RPMI7951 (cell line): ENCODE measurements at places on chromosomes 12 and 14. TPM values are rescaled to one million over a fixed set of nuclear protein-coding genes. Genes with fewer than 3 reads are reported as not detected.

Gene RD3L
- not detected in 2 replicates for total RNA-seq

Gene PPP4R4
- 0.36 and 0.39 TPM in 2 replicates for total RNA-seq

Gene GMPR2
- 51.2 and 52.9 TPM in 2 replicates for total RNA-seq

Gene LRRC10
- total RNA-seq, result not detected in 2 replicates

Gene CD163
- total RNA-seq, result not detected in 2 replicates

Gene NRXN3
- total RNA-seq, result 0.24 and 0.29 TPM in 2 replicates

Gene ZDHHC22
- not detected in 2 replicates for total RNA-seq

Gene OVCH1
- not detected in 2 replicates for total RNA-seq

Gene KRT78
- total RNA-seq, result 0.20 and 0.36 TPM in 2 replicates

Gene PELI2
- total RNA-seq, result 0.59 and 0.84 TPM in 2 replicates

Gene ITGB7
- 0.96 and 1.1 TPM in 2 replicates for total RNA-seq

Gene FAIM2
- 0.98 and 1.2 TPM in 2 replicates for total RNA-seq

Gene ZFHX2
- total RNA-seq, result not detected in 2 replicates

Gene GPR84
- 0.12 TPM in 1 of 2 replicates, not detected in the other for total RNA-seq

Gene SLCO1B3
- total RNA-seq, result not detected in 2 replicates

- no peak for DNase-seq
Observed at GRCh38 chr14:27712364-27712763, 1054.2 kb upstream of the FOXG1 start.

DNA sequence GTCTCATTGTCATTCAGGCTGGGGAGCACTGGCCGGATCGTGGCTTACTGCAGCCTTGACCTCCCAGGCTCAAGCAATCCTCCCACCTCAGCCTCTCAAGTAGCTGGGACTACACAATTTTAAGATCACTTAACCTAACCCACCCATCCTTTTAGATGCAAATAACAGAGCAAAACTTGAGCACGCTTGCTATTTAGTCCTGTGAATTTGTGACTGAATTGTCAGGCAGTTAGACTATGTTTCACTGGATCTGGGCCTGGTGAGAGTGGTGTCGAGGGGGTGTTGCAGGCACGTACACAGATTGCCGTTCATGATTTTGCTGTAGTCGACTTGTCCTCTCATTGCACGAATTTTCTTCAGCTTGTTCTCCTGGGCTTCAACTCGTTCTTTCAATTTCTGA, 38.2 kb downstream of the ZFYVE21 start:
- DNase-seq, result no peak

DNA sequence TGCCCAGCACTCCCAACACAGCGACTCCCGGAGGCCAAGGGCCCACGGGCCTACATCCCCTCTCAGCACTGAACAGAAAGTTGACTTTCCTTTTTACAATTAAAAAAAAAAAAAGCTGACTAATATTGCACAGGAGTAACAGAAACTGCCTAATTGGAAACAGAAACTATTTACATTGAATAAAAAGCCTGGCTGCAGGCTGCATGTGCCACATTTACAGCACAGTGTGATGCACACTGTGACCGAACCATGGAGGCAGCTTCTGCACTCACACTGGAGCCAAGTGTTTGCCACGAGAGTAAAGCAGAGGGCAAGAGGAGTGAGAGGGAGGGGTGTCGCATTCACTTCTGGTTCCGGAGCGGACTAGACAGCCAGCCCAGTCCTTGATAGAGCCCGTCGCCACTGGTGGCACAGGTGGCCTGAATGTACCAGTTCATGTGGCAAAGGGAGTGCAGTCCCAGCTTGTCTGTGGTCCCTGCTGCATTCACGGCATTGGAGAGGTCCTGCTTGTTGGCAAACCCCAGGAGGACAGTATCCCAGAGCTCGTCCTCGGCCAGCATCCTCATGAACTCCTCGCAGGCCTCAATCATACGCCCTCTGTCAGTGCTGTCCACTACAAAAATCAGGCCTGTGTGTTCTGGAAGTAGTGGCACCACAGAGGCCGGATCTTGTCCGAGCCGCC, 59.2 kb downstream of the SPPL3 start:
- no peak for DNase-seq

- DNase-seq, result no peak
Observed at GRCh38 chr12:88945051-88945732, 364.9 kb upstream of the KITLG start.

DNA sequence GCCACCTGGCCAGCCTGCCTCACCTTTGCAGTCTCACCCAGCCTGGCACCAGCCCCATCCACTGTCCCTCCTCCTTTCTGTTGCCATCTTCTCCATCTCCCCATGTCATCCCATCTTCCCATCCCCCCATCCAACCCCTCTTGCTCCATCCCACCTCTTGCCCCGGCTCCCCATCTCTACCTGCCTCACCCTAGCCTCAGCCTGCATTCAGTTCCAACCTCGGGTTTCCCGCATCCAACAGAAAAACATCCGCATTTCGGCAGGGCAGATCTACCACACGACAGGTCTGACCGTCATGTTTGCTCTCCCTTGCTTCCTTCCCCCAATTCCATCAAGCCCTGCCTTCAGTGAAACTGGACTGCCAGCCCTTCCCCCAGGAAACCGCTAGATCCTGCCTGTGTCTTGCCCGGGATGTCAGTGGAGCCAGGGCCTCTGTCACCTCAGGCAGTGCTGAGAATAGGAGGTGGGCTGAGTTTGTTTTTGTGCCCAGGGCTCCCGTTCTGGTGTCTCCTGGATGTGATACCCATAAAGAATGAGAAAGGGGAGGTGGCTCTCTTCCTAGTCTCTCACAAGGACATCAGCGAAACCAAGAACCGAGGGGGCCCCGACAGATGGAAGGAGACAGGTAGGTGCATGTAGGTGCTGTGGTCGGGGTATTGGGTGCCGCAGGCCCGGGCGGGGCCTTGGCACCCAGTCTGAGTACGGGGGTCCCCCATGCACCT, 2.5 kb downstream of the KCNH3 start:
- DNase-seq, result no peak

GRCh38 chr12:127284870-127285431, 982.0 kb upstream of the TMEM132C start:
- DNase-seq, result peak; percentile 74

DNA sequence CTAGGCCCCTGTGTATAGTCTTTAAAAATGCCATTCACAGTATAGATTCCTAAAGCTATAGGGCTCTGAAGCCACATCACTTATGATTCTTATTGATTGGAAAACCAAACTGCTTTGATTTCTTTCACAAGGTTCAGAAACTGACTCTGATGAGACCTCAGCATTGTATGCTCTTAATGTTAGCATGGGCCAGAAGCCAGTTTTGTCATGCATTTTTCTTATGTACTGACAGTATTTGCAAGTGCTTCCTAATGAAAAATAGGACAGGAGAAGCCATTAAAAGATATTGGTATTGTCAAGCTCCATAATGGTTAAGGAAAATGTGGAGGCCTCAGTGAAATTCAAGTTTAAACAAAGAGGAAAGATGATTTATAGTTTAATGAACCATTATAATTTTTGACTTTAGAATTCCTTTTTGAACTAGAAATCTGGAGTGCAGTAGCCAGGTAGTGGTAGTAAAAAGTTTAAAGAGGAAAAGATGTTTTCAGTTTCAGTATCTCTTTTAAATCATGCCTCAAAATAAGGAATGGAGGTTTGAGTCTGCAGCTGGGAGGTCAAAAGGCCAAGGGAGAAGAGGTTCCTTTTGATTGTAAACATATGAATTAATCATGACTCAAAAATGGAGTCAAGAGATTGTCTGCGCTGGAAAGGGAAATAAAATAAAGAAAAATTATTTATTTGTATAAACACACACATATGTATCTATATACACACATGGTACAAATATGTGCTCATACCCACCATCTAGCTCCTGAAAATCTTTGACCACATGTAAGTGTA, 388.1 kb upstream of the PRICKLE1 start:
- peak; percentile 38 for DNase-seq

DNA sequence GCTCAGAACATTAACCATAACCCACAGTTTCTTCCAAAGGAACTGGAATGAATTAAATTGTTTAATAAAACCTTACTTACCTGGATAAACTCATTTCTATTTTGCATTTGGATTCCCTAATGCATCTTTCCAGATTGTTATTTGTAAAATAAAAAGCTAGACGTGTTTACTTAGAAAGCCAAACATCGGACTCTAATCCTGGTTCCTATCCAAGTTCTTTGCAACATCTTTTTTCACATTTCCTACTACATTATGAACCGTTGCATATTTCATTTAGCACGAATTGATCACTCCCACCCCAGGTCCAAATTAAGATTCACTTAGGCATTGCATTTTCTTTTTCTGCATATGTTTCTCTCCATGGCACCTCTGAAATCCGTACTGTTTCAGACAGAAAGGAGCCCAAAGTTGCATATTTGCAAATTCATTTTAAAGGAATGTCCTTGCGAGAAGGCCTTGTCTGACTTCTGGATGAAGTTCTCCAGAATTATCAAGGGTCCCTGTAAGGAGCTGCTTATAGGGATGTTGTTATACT, 164.4 kb upstream of the GSC start:
- no peak for DNase-seq

DNA sequence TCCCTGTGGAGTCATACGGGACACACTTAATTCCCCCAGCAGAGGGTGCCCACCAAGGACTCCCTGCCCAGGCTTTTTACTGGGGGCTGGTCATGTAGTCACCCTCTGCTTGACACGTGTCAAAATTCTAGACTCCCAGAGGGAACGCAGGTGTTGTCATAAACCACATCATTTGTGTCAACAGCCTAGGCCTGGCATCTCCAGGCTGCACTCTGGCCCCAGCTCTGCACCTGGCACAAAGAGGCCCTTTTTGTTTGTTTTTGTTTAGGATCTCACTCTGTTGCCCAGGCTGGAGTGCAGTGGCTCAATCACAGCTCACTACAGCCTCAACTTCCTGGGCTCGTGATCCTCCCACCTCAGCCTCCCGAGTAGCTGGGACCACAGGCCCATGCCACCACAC, 21.1 kb downstream of the BRI3BP start:
- no peak for DNase-seq

GRCh38 chr12:69028941-69029729, 96.2 kb upstream of the CPM start:
- DNase-seq, result no peak

GRCh38 chr14:75521415-75522199, 662 bp upstream of the BATF start:
- no peak for DNase-seq

DNA sequence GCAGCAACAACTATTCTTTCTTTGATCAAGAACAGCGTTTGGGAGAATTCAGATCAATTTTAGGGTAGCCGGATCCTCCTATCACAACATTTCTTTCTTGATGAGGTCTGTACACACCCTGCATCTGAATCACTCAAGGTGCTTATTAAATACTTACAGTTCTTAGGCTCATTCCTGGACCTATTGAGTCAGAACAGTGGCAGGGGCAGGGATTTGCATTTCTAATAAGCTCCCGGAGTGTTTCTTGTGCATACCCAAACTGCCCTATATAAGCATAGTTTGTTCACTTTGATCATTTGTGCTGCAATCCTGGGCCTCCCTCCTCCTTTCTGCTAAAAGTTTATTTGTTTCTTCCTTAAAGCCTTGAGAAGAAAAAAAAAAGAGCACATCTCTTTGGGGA, 80.5 kb upstream of the RPH3A start:
- no peak for DNase-seq

GRCh38 chr14:94961386-94962165, 191.7 kb upstream of the GSC start:
- DNase-seq, result no peak

GRCh38 chr12:80498059-80498728, 54.2 kb downstream of the PTPRQ start:
- no peak for DNase-seq

DNA sequence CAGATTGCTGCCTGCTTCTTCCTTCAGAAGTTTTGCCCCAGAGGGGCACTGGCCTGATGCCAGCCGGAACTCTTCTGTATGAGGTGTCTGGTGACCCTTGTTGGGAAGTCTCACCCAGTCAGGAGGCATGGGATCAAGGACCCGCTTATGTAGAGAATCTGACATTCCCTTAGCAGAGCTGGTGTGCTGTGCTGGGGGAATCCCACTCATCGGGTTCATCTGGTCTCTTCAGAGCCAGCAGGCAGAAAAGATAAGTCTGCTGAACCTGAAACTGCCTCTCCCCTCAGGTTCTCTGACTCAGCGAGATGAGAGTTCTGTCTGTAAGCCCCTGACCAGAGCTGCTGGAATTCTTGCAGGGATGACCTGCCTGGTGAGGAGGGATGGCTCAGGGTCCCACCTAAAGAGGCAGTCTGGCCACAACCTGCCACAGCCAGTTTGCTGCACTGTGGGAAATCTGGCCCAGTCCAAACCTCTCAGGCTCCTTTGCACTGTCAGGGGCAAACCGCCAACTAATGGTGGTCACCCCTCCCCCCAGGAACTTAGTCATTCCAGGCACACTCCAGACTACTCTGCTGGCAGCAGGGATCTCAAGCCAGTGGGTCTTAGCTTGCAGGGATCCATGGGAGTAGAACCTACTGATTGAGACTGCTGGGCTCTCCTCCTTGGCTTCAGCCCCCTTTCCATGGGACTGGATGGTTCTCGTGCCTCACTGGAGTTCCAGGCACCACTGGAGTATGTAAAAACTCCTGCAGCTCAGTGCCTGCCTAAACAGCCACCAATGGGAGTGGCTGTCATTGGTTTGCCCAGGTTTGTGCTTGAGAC, 4.1 kb downstream of the CLEC2D start:
- DNase-seq, result peak; percentile 91

DNA sequence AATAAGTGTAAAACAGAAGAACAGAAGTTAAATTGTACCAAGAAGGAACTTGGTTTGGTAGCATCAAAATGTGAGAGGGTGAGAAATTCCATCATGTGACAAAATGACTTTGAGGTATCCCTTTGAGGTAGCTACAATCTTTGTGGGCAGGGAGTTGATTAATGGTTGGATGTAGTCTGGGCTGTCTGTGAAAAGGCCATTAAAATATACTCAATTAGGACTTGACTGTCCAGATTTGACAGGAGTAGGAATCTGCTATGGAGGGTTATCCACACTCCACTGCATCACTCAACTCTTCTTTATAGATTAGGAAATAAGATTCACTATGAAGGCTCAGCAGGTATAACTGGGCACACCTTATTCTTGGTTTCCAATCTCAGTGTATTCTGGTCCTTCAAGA, 7.4 kb upstream of the YBX3 start:
- DNase-seq, result no peak

GRCh38 chr12:117485984-117486839, 124.8 kb upstream of the NOS1 start:
- DNase-seq, result no peak

DNA sequence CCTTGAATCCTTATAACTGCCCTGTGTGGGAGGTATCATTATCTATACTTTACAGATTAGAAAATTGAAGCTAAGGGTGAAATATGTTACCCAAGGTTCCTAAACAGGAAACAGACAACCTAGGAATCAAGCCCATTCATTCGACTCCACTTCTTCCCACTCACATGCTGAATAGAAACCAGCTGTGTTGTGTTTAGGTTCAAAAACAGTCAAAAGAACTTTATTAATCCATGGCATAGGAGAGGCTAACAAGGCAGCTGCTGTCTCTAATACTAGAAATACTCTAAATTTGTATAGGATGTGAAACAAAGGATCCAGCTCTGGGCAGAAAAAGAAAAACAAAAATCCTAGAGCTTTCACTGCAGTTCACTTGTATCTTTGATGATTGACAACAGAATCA, 9.9 kb downstream of the AMDHD1 start:
- DNase-seq, result no peak

DNA sequence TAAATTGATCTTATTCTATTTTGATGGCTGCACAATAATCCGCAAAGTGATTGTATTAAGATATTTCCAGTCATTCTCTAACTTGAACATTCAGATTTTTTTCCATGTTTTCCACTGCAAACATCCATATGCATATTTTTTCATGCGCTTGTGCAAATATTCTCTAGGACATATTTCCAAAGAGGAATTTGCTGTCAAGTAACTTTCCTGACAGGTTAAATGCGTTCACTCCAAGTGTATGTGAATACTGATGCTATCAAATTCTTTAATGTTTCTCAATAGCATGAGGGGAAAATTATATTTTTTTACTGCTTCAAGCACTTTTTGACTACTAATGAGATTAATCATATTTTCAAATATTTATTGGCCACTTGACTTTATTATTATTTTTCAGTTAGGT, 135.3 kb upstream of the LGR5 start:
- DNase-seq, result no peak
